Hematopoietic multipotent progenitor cell (in vitro differentiated cells): ENCODE measurements at places on chromosomes 5 and 9. TPM values are rescaled to one million over a fixed set of nuclear protein-coding genes. Genes with fewer than 3 reads are reported as not detected.

DNA sequence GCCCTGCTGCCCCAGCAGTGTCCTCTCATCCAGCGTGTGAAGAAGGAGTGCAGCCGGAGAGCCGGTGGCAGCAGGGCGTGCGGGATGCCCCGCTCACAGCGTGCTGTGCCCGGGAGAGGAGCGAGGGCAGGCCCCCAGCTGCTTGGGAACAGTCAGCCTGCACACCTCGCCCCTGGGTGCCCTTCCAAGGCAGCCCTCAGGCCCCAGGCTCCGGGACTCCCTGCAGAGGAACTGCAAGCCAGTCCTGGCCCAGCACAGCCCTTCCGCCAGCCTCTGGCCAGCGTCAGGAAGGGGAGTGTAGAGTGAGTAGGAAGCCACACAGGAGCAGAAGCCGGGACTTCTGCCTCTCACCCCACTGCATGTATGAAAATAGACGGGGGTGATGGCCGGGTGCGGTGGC, 43.5 kb downstream of the ADAMTS2 start:
- DNase-seq, result no peak

GRCh38 chr5:162703914-162704313, 636.3 kb downstream of the GABRG2 start:
- DNase-seq, result no peak

DNA sequence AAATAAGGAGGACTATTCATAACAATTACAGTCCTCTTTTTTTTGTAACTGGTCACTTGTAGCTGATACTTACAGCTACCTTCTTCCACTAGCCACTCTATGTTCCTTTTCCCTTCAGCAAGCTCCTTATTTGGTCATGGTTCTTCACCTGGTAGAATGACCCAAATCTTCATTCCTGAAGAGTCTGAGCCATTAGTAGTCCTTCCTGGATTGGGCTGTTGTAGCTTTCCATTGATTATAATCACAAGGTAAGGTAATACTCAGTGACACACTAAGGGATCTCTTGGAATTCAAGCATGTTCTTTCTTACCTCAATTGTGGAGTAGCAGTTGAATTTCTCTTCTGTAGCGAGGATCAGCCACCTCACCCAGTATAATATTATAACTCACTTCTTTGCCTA, 25.5 kb upstream of the ITGA2 start:
- DNase-seq, result no peak

- DNase-seq, result no peak
Observed at GRCh38 chr9:124873664-124874063, 11.7 kb downstream of the ARPC5L start.

DNA sequence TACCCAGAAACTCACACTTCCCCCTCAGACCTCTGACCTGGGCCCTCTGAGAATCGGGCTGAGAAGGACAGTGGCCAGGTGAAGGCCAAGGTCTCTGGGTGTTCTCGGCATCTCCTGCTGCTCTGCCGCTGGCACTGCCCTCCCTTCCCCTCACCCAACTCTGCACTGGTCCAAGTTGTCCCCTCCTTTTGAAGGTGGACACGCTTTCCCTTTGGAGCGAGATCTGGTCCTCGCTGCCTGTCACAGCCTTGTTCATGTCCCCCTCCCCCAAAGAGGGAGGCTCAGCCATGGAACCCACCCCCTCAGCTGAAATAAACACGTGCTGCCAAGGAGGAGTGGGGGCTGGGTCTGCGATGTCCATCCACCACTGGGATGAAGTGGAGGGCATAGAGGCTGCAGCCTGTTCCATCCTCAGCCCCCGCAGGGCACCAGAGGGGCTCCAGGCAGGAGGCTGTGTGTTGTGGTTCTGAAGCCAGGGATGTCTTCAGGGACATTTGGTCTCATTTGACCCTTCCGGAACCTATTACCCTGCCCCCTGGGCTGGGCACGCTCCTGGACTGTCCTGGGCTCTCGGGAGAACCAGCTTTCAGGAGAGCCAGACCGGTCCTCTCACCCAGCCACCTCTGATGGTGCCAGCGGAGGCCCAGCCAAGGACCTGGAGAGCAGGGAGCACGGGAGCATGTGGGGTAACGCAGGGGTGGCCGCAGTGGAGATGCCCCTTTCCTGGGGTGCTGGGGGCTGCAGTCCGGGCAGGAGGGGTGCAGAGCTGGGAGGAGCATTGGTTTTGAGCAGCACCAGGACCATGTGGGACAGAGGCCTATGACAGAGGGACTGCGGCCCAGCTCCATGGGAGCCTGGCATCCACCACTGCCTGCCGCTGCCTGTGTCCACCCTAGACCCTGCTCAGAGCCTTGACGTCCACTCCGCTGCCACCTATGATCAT, 4.7 kb upstream of the LCN2 start:
- DNase-seq, result no peak

DNA sequence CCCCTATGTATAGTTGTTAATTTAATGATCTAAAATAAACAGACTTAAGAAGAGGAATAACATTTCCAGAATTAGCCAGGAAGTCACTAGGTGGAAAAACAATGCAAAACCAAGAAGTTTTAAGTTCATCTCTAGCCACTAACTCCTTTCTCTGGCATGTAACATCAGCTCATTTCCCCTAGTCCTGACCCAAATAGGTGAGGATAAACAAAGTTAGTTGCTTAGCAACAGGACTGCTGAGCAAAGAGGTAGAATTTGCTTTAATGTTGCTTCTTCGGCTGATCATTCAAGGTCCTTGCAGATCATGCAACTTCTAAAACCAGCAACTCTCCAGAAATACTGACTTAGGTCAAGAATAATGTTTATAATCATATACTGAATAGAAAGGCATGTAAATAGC, 675.8 kb downstream of the CETN3 start:
- DNase-seq, result no peak

DNA sequence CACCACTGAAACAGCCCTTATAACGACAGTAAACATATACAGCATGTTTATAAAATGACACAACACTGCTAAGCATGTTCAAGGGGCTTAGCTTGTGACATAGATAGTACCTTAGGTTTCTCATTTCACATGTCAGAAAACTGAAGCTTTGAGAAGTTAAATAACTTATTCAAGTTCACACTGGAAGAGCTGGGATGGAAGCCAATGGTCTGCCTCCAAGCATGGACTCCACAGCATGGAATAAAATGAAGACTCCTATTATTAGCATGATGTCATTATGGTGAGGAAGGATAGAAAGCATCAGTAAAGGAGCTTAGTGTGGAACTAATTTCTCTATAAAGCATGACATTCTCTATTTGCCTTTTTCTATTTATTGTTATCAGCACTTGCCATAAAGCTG, 316.7 kb downstream of the PLK2 start:
- no peak for DNase-seq

- no peak for DNase-seq
Observed at GRCh38 chr9:28832168-28832770, 1259.0 kb upstream of the C9orf72 start.

DNA sequence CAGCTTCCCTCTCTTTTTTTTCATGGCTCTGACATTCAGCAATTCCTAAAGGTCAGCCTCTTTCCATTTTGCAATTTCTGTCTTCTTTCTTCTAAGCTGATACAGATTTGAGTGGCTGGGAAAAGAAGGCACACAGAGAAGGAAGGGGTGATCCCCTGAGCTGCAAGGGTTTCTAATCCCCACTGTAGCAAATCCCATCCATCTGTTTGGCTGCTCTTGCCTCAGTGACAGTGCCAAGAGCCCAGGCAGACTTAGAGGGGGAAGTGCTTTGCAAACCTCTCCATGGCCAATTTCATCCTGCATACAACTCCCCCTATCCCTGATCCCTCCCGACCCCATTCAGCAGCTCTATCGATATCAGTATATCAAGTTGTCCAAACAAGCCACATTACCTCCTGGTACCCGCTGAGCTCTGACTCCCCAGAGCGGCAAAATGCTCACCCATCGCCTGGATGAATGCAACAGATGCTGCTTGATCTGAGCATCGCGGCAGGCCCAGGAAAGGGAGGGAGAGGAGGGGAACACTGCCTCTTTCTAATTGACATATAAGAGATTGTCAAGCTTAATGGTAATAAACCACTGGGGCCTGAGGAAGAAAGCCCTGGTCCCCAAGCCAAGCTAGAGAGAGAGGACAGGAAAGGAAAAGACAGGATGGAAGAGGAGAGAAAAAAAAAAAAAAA, 268.9 kb downstream of the ASTN2 start:
- no peak for DNase-seq

- DNase-seq, result no peak
Observed at GRCh38 chr9:16915126-16915831, 44.8 kb upstream of the BNC2 start.

- DNase-seq, result no peak
Observed at GRCh38 chr5:31435730-31436129, 96.2 kb downstream of the DROSHA start.

DNA sequence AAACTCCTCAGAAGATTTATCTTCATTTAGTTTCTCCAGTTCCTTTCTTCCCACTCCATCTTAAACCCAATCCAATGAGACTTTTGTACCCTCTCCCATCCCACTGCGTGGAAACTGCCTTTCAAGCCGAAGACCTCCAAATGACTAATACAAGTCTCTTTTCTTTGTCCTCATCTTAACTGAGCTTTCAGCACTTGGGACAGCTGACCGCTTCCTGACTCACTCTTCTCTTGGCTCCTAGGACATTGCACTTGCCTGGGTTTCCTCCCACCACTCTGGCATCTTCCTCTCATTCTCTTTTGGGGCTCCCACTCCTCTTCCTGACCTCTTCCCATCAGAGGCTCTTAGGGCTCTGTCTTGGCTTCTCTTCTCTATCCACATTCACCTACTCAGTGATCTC, 243.7 kb downstream of the HSPA4 start:
- DNase-seq, result no peak

GRCh38 chr9:85401998-85402397, 339.8 kb downstream of the AGTPBP1 start:
- DNase-seq, result no peak

GRCh38 chr5:132608107-132608506, 49.9 kb upstream of the IL13 start:
- DNase-seq, result no peak

DNA sequence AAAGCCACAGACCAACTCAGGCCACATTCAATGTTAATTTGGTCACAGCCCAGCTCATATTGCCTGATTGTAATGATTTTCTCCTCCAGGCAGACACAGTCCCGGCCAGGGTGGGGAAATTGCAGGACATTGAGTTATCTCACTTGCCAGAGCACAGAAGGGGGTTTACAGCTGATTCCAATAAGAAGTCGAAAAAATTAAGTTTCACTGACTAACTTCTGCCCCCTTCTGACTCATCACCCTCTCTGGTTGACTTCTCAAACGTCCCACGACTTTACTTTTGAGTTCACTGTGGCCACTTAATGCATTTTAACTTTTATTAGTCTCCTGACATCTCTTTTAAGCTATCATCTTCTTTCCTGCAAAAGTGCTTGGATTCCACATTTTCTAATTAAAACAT, 321.4 kb upstream of the WWC1 start:
- no peak for DNase-seq

GRCh38 chr5:39109606-39110005, 35.4 kb upstream of the RICTOR start:
- no peak for DNase-seq

- DNase-seq, result no peak
Observed at GRCh38 chr5:44001675-44002380, 387.4 kb downstream of the FGF10 start.

DNA sequence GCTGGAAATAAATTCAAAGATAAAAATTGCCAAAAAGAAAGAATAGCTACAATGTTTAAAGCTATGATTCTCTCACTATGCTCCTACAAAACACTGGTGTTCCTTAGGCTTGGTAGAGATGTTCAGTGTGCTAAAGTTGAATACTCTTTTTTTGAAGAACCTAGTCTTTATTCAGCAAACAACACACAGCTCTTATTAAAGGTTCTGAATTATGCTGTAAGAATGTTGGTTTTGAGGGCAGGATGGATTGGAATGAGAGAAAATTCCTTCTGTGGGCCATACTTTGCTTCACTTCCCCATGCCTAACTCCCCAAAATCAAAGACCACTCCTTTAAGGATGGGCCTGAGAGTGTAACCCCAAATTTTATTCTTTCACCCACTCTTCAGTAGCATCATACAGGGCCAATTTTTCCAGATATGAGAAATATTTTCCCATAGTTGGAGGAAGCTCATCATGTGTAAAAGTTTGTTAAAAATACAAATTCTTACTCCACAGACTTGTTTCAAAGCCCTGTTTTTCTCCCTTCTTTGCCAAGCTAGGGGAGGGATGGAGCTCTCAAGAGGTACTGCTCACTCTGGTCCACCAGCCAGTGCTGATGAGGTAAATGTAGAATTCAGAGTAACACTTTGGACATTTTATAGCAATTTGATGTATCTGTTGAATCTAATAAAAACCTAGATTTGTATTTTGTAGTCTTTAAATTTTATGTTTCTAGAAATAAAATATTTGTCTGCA, 99.3 kb downstream of the GDNF start:
- no peak for DNase-seq

The HDHD3 gene
- total RNA-seq, result 48.5 TPM

The CDH6 gene
- under 0.01 TPM for total RNA-seq

The PROB1 gene
- 2.4 TPM for total RNA-seq

The IL7R gene
- total RNA-seq, result 0.81 TPM

The C9orf50 gene
- not detected for total RNA-seq

The IZUMO3 gene
- not detected for total RNA-seq

The ST8SIA4 gene
- total RNA-seq, result 8.9 TPM

The RNF224 gene
- not detected for total RNA-seq

The KCNV2 gene
- under 0.01 TPM for total RNA-seq

The NMUR2 gene
- total RNA-seq, result not detected

The SUSD3 gene
- total RNA-seq, result 28.0 TPM

The SEMA6A gene
- total RNA-seq, result 0.27 TPM

The PCDHGA6 gene
- total RNA-seq, result 1.9 TPM

The PTGES2 gene
- total RNA-seq, result 54.4 TPM
